Non-pigmented ciliary epithelial cell (primary cell): ENCODE measurements at places on chromosomes 4 and X.

GRCh38 chrX:146863566-146863965, 49.0 kb upstream of the CXorf51A start:
- DNase-seq = no peak

DNA sequence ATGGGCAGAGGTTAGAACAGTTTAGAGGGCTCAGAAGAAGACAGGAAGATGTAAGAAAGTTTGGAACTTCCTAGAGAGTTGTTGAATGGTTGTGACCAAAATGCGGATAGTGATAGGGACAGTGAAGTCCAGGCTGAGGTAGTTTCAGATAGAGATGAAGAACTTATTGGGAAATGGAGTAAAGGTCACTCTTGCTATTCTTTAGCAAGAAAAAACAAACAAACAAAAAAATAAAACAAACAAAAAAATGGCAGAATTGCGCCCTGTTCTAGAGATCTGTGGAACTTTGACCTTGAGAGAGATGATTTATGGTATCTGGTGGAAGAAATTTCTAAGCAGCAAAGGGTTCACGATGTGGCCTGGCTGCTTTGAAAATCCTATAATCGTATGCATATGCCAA, 185.1 kb upstream of the SFRP2 start:
- DNase-seq = no peak

- DNase-seq = no peak
Observed at GRCh38 chr4:879729-880077, 52.4 kb downstream of the GAK start.

DNA sequence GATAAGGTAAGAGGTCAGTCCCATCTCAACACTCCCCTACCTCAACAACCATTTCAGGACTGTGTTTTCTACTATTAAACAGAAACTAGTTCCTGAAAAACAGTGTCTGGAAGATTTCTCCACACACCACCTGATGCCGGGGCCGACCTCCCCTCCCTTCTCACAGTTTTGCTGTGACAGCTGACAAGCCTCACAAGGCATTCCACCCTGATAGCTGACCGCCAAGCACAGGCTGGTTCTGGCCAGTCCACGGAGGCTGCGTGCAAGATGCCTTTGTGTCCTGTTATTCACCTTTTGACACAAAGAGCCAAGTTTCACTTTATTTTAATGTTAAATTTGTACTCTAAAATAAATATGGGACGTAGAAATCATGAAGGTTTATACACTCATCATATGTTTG, 758.6 kb downstream of the PDHA2 start:
- DNase-seq = no peak

DNA sequence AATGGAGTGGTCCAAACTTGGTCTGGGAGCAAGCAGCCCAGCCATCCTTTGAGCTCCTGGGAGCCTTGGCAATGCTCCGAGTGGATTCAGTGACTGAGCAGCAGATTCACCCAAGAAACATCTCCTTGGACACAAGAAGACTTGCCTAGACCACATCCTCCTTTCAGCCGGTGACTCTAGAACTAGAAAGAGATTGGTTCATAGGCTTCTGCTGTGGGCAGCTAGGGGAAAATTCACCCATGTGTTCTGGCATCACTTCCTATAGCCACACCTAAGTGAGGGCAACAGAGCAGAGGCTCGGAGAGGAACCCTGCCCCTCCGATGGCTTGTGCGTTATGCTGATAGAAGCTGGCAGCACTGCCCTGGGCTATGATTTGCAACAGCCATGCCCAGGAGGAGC, 16.0 kb downstream of the ZNF275 start:
- DNase-seq = no peak
